ENCODE measurements at places on chromosomes 12 and 14. TPM values are rescaled to one million over a fixed set of nuclear protein-coding genes. Genes with fewer than 3 reads are reported as not detected.

DNA sequence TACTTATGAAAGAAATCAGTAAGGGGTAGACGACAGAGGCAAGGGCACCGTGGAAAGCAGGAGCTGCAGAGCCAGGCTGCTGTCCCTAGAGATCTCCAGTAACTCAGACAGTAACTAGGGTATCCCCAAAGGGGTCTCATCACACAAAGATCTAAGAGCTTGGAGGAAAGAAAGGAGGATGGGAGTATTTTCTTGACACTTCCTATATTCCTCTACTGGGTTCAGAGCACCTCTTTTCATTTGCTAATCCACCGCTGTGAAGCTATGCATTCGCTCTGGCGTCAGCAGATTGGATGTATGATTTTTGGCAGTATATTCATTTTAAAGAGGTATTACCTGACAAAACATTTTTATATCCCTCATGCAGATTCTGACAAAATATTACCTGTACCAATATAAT, 12.6 kb downstream of the USP44 start:
- no peak for DNase-seq

DNA sequence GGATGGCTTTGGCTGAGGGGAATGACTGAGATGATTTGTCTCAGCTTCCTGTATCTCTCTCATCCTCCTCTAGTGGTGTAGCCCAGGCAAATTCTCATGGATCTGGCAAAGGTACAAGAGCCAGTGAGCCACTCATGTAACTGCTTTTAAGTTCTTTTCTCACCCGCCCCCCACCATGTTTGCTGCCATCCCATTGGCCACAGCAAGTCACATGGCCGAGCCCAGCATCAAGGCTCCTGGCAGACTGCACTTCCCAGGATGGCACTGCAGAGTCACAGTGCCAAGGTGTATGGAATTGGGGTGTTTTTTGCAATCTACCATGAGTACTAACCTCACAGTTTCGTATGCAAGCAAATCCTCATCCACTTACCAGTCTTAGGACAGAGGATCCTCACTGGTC, 50.9 kb downstream of the CHST11 start:
- no peak for DNase-seq

DNA sequence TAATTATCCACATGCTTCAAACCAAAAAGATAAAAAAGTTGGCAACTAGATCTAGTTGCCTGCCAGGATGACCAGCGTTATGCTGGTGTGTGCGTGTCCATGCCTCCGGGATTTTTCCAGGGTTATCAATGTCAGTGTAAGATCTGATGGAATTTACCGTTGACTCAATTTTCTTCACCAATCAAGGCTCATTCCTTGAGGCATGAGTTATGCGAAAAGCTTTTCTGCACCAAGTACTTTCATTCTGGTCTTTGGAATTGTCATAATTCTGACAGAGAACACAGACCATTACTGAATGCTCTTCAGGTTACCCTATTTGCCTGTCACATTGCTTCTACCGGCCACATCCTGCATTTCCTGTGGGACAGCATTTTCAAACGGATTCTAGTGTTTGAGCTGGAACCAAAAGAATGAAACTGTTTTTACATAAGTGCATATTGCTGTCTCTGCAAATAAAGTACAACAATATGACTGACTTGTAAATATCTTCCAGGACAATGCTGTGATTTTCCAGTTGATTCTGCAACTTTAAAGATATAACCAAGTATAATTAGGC, 91.8 kb downstream of the DUSP16 start:
- no peak for DNase-seq

GRCh38 chr12:124453419-124454351, 113.7 kb downstream of the NCOR2 start:
- peak; percentile 81 for DNase-seq

Gene GPR65
- total RNA-seq: 3.0 TPM

DNA sequence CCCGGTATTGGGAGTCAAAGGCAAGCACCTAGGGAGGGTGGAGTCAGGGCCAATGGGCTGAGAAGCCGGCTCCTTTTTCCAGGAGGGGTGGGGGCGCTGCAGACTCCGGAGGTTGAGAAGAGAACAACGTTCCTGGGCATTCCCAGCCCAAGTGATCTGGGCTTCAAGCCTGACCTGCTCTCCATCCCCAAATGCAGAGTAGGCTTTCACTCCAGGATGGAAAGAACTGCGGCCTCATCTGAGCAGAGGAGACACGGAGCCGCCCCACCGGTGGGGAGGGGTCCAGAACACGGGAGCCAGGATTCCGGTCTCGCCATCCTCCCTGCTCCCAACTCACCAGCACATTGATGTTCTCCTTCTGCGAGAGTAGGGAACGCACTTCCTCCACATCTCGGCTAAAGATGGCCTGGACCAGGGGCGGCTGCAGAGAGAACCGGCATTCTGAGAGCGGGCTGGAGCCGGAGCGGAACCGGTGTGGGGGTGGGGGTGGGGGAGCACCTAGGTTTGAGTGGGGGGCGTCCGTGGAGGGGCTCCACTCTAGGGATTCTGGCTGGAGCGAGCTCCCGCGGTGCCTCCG, 605 bp downstream of the ANKRD52 start:
- DNase-seq: no peak

Gene DCN
- total RNA-seq: 387 TPM

Gene CAPZA3
- total RNA-seq: 0.20 TPM

GRCh38 chr14:55451398-55451797, 11.0 kb upstream of the TBPL2 start:
- DNase-seq: no peak

GRCh38 chr12:19130224-19131024, 891 bp downstream of the PLEKHA5 start:
- peak; percentile 16 for DNase-seq

GRCh38 chr12:579420-580110, 83.7 kb downstream of the NINJ2 start:
- DNase-seq: no peak

Gene BEGAIN
- total RNA-seq: 4.5 TPM

DNA sequence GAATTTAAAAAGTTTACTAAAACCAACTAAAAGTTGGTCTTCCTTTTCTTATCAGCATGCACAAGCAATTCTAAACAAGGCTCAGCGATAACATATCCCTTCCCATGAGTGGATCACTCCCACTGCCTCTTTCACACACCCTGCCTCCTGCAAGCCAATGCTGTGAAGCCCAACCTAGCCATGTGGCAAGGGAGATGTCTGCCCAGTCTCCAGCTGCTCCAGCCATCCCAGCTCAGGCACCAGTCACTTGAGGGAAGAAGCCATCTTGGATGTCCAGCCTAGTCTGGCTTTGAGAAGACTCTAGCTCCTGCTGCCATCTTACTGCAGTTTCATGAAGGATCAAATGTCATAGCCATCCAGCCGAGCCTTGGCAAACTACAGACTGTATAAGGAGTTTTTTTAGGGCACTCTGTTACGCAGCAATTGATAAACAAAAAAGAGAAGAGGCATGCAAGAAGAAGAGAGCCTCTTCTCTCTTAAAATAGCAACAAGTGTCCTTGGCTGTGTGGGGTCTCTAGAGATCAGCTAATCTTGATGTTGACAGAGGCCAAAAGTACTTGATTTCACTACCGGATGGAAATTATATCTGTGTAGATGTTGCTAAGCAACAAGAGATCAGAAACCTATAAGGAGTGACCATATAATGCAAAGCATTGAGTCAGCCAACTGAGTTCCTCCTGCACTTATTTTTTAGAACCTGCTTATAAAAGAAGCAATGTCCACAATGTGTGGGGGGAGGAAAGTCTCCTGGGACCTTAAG, 108.9 kb downstream of the PTCSC3 start:
- no peak for DNase-seq

DNA sequence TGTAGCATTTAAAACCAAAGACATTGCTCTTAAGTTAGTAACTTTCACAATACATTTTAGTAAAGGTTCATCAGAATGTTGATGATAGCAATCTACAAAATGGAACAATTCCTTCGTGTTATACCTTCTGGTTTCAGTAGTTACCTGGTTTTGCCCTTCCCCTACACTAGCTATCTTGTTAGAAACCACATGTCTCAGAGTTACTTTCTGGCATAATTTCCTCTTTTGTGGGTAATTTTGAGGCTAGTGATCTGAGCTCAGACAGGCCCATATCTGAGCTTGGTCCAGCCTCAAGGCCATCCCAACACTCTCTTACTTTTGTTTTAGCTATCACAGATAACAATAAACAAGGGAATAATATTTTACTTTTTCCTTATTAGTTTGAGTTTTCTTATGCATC, 196.9 kb downstream of the KITLG start:
- DNase-seq: no peak
